ENCODE measurements at places on chromosomes 1 and 21. TPM values are rescaled to one million over a fixed set of nuclear protein-coding genes. Genes with fewer than 3 reads are reported as not detected.

- DNase-seq, result no peak
Measured at GRCh38 chr1:194361374-194362131, 1175.1 kb upstream of the B3GALT2 start.

DNA sequence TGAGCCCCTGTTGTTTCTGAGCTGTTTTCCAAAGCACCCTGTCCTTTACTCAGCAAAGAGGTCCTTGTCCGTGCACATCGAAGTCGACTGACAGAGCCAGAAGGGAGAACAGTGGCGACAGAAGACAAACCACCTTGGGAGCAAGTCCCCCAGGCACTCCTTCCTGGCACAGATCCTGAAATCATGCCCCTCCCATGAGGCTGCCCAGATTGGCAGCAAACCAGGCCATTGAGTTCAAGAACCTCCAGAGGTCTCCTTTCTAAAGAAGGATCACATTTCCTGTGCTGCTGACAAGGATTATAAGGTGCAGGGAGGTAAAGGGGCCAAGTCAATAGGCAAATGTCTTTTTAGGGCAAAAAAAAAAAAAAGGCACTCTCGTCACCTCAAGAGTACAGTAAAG lies 84.7 kb upstream of the HIVEP3 start:
- no peak for DNase-seq

DNA sequence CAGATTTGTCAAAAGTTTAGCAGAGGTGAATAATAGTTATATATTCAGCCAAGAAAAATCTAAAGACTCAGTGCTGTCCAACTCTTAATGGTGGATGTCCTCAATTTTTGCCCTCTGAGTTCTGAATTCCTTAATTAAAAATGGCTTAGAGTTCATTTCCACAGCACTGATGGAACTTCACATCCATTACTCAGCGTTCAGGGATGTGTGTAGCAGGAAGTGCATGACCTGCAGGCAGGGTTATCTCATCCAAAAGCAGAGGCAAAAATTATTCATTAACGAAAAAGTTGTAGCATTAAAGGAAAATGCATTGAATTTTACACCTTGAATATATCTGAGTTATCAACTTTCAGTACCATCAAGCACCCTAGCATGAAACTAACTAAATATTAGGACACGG lies 96.7 kb downstream of the ZP4 start:
- DNase-seq, result no peak

DNA sequence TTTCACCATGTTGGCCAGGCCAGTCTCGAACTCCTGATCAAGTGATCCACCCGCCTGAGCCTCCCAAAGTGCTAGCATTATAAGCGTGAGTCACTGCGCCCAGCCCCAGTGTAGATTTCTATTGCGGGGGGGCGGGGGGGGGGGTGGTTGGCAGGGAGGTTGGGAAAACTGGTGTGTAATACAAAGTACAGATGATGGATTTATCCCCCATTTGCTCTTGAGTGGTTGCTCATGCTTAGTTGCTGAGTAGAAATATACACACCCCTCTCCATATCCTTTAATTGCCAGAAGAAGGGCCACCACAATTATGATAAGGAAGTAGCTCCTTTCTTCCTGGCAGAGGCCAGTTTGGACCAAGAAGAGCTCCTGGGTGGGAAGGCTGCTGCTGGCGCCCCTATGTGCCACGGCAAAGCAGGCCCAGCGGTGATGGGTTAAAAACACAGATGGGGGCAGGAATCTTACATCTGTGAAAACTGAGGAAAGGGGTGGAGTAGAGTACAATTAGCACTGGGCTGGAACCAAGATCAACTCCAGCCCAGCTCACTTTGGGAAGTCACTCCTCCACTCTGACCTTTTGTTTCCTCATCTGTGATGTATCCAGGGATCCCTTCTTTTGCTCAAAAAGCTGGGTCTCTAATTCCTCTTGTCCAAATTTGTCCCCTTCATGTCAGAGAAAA lies 55.2 kb downstream of the MRPL37 start:
- DNase-seq, result no peak

Gene CLCNKB
- total RNA-seq, result 0.34 TPM
